ENCODE measurements at places on chromosomes 5 and 9.

DNA sequence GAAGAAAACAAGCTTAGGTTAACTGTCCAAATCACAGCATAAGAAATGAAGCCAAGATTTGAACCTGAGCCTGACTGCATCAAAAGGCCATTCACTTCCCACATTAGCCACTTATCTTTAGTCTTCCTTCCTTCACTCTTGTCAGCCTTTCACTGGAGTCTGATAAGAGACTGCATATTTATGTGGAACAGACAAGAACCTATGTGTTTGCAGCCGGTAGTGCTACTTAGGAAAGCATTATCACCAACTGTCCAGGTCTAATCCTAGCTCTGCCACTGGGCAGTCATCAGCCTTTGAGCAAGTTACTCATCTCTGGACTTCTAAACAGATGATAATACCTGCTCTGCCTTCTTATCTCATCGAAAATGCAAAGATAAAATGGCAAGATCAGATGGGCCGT is 12.1 kb upstream of the ATP6V0E1 start:
- DNase-seq, result no peak

DNA sequence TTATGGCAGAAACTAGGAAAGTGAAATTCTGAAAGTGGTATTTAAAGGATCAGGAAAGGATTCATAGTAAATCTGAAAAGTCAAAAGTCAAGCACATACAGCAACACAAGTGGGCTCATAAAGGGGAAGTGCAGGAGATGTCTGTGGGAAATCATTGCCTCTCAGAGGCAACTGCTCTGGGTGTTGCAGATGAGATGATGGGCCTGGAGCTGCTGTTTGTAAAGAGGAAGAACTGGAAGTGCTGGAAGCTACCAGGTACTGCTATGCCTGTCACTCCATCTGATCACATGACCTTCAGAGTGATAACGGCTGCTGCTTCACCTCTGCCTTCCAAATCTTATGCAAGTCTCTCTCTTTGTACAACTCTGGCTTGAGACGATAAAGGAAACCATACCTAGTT is 55.9 kb downstream of the ADRB2 start:
- DNase-seq, result no peak

DNA sequence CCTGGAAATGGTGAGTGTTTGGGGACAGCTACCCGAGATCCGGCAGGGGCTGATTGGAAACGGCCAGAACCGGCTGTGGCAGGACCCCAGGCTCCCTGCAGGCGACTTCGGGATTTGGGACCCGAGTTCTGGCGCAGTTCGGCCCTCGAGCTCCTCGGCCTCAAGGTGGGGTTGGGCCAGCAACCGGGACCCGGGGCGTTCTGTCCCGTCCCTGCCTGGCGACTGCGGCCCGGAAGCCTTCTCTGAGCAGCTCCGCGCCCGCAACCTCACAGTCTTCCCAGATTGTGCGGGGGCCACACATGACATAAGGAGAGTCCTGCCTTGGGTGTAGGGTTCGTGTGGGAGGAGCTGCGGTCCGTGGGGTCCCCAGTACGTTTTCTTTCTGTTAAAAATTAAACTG is 23.2 kb upstream of the NEURL1B start:
- DNase-seq, result no peak

DNA sequence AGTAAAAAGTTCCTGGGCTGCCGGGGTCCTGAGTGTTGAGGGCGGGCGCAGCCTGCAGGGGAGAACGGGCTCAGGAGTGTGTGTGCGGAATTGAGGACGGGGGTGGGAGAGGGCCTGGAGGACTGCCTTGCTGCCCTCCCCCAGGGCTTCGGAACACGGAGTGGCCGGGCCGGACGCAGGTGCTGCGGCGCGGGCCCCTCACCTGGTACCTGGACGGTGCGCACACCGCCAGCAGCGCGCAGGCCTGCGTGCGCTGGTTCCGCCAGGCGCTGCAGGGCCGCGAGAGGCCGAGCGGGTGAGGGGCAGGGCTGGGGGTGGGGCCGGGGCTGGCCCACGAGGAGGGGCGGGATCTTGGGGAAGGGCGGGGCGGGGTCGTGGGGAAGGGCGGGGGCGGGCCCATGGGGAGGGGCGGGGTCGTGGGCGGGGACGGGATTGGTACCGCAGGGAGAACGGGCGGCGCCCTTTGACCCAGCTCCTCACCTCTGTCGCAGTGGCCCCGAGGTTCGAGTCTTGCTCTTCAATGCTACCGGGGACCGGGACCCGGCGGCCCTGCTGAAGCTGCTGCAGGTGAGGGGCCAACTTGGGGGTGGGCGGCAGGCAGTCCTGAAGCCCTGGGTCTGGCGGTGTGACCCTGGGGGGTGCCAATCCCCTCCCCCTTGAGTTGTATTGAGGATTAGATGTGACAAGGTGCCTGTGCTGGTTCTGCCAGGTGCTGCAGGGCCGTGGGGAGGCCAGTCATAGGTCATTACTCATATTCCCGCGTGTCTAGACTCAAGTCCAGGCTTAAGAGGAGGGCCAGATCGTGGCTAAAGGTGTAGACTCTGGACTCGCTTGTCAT is 7.1 kb downstream of the FPGS start:
- peak; percentile 66 for DNase-seq

DNA sequence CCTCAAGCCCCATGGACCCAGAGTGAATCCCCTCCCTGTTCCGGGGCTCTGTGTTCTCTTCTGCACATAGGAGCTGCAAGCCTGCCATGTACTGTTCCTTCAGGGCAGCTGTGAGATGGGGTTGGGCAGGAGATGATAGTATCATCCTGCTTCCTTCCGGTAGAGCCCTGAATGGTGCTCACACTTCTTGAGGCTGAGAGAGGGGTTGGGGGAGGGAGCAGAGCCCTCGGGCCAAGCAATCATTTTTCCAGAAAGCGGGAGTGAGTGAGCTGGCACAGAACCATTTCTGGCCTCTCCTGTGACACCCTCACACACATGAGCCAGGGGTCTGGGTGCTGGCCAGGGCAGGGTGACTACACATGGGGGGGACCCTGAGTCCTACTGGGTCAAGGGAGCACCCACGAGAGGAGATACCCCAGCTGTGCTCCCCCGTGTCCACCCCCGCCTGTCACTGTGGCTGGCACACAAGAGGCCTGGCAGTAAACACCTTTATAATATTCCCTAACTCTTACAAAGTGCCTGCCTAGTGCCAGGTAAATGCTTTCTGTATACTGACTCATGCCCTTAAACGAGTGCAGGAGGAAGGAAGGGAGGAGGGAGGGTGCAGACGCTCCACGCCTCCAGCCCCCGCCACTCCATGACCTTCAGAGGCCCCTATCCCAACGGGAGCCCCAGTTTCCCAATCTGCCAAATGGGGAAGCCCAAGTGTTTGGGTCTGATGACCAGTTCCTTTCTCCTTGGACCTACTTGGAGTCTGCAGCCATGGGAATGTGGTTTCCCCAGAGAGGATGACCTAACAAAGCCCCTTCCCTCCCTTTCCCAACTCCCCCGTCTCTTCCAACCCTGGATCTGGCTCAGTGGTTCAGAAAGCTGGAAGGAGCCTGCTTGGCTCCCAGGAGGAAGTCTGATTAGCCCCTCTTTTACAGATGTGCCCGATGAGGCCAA is 15.5 kb downstream of the AKNA start:
- peak; percentile 36 for DNase-seq

DNA sequence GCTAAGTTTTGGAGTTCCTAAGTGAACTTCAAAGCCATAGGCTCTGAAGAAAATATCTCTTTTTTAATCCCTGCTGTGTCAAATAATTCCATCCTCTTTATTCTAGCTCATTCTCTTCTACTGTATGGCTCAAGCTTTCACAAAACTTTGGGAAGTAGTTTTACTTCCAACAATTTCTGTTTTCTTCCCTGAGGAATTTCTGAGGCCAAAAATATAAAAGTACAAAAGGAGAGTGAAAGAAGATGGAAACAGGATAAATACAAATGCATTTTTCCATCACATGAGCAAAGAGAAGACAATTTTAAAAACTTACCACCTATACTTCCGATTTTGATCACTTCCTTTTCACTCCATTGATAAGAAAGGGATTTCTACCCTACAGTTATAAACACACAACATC is 585.7 kb upstream of the DAB2 start:
- DNase-seq, result no peak

DNA sequence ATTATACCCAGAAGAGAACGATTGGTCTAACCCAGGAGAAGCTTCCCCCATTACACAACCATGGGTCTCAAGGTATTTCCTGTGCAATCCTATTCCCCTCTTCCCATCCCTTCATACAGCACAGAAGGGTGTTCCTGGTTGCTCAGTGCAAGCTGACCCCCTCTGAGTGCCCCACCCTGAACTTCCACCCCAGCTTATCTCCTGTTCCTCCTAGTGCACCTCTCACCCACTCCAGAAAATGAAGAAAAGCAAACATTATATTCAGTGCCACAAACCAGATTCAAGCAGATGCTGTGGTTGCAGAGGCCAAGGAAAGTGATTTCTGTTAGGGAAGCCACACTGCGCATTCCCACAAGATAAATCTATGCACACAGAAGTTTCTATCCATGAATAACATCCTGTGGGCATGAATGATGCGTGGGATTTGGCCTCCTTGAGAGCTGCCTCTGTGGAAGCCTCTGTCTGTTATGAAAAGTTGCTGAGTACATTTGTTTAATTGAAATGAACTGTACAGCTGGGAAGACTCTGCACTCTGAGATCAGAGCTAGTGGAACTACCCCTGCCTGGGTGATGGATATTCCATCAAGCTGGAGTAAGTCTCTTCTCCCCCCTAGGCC is 2.2 kb upstream of the OR2S2 start:
- no peak for DNase-seq

- DNase-seq, result no peak
Observed at GRCh38 chr9:110095776-110096175, 112.2 kb downstream of the C9orf152 start.

DNA sequence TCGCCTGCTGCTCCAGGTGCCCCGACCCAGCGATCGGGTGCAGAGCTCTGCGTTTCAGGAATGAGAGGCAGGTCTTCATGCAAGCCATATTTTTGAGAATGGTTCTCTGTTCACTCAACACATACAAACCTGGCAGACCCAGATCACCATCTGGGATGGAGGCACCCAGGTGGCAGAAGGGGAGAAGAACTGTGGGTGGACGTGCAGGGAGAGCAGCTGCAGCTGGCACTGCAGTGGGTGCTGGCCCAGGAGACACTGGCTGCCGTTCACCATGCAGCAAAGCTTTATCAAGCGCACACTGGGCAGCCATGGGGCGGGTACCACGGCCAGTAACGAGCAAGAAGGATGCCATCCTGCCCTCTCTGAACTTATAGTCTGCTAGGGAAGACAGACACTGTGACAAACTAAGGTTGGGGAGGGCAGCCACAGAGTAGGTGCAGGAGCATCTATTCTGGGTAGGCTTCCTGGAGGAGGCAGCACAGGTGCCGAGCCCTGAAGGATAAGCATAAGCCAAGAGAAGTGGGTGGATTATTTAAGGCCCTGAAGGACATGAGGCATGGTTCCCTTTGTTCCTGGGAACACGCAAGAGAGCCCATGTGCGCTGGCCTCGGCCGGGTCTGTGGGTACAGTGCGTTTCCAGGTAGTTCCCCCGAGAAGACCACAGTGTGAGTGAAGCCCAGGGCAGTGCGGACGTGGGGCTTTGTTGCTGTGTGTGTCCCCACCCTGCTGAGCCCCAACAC is 46.2 kb upstream of the FCN2 start:
- DNase-seq, result no peak

DNA sequence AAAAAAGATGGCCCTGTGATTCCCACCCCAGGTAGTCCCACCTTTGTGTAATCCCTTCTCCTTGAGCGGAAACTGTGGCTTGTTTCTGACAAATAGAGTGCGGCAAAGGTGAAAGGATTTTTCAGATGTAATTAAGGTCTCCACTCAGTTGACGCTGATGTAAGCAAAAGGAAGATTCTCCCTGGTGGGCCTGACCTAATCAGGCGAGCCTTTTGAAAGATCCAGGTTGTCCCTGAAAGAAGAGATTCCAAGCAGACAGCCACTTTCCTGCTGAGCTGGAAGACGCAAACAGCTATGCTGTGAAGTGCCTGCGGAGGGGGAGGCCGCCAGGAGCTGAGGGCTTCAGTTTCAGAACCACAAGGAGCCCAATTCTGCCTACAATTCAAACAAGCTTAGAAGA is 24.1 kb downstream of the PTGES start:
- DNase-seq, result no peak

GRCh38 chr9:68416936-68417564 is 60.6 kb downstream of the PGM5 start:
- no peak for DNase-seq

DNA sequence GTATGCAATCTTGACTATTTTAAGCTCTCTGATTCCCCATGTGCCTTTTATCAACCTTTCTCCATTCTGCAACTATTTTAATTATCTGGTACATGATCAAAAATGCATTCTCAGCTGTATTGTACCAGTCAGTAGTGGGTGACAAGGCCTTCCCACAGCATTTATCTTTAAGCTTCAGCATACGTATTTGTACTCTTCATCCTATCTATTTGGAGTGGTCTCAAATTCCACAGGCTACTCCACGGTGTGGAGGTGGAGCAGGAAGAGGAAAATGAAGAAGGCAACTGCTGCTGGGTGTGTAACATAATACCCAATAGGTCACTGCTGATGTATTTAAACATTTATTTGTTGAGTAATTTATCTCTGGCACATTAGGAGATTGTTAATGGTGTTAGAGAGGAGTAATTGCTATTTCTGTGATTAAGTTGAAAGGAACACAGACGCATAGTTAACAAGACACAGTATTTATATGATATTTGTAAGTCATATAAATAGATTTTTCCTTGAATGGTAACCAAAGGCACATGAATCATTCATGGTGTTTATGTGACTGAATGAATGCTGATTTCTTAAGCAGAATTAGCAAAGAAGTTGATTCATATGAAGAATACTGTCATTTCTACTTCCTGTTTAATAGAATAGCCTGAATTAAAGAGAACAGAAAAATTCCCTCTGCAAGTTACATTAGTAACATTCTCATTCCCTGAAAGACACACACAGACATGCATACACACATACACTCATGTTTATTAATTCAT is 153.8 kb upstream of the NR3C1 start:
- DNase-seq, result no peak

GRCh38 chr5:79261897-79262296 is 26.0 kb downstream of the JMY start:
- DNase-seq, result no peak

DNA sequence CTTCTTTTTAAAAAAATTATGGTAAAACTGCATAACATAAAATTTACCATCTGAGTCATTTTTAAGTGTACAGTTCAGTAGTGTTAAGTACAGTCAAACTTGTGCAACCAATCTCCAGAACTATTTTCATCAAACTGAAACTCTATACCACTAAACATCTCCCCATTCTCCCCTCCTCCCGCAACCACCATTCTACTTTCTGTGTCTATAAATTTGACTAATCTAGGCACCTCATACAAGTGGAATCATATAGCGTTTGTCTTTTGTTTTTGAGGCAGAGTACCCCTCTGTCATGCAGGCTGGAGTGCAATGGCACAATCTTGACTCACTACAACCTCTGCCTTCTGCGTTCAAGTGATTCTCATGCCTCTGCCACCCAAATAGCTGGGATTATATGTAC is 24.0 kb upstream of the EBF1 start:
- no peak for DNase-seq

DNA sequence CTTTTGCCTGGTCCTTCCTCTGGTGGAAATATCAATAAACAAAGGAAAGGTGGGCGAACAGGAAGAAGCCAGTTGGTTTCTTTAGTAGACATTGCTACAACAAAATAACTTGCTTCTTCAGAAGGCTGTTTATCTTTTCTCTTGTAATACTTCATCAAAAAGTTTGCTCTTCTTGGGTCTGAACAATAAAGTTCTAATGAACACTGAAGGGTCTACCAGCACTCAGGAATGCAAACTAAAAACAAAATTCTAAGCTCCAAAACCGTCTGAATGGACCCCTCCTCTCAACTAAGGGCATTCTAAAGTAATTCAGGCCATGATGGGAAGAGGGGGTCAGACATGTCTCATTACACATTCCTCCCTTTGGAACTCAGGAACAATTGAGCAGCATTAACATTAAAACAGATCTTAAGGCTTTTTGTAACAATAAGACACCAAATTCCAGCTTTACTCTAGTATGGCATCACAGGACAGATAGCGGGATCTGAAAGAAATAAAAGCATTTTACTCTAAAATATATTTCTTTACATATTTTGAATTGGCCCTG is 2.3 kb downstream of the TBCA start:
- DNase-seq, result no peak
